ENCODE measurements at places on chromosomes 1 and 21.

- no peak for DNase-seq
Observed at GRCh38 chr1:215878128-215878527, 311.0 kb downstream of the KCTD3 start.

DNA sequence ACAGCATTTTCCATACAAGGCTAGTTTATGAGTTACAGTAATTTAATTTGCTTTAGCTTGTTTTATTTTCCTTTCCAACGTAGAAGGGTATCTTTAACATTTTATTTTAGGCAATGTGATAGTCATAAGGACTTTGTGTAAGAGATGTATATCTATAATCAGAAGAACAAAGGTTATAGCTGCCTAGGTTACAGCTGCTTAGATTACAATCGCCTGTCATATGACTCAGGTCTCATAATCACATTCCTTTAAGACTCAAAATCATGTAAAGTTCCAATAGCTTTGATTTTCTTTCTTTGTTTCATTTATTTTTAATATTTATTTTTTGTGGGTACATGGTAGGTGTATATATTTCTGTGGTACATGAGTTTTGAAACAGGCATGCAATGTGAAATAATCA lies 37.8 kb upstream of the COP1 start:
- DNase-seq: no peak

DNA sequence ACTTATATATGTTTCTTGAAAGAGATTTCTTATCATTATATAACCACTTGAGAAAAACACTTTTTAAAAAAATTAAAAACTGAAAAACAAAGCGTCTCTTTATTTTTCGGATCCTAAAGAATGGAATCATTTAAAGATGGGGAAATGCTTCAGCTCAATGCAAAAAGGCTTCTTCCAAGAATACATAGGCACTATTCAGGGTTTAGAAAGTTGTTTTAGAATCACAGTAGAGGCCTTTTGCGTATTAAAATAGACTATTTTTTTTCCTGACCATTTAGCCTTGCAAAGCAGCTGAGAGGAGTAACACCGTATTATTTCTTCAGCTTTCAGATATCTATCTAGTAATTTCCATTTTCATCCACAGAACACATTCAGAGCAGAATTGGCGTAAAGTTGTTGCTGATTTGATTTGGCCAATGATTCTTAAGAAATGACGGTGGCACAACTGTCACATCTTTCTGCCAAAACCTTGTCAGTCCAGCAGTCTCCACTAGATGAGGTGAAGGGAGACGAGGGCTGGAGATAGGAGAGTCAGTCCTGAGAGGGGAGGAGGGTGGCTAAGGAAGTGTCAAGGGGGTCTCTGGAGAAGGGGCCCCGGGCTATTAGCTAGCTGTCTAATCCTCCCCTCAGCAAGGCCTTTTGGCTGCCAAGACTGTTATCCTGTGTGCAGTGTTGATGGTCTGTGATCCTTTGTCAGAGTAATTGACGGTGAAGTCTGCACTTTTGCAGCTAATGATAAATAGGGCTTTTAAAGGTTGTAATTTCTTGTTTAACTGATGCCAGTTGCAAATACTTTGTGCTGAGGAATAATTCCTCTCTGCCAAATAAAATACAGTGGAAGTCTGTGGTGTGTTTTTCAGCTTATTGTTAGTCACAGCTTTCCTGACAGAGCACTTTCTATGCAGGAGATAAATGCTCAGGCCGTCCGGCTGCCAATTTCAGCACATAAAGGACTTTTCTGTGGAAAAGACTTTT lies 34.7 kb downstream of the PRRX1 start:
- DNase-seq: peak; percentile 42

- DNase-seq: no peak
Observed at GRCh38 chr1:33284049-33284448, 27.8 kb downstream of the ZNF362 start.

DNA sequence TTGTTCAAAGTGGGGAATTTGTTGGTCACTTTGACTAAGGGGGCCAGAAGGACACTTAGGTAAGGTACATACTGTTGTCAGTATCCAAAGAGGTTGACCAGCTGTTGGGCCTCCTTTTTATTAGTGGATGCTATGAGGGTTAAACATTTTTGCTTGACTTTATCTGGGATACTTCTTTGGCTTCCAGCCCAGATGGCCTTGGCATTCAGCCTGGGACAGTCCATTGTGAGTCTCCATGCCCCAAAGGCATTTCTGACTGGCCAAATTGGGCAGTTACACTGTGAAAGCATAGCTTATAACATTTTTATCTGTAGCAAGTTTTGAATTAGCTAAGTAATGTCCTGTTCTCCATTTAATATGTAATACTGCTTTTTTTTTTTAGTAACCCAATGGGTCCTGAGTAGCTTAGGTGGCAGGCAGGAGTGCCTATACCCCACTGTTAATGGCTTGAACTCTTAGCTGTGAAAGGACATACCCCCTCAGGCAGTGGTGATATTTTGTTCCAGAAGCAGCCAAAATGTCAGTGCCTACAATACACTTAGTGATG lies 35.4 kb upstream of the CD1D start:
- DNase-seq: peak; percentile 83

DNA sequence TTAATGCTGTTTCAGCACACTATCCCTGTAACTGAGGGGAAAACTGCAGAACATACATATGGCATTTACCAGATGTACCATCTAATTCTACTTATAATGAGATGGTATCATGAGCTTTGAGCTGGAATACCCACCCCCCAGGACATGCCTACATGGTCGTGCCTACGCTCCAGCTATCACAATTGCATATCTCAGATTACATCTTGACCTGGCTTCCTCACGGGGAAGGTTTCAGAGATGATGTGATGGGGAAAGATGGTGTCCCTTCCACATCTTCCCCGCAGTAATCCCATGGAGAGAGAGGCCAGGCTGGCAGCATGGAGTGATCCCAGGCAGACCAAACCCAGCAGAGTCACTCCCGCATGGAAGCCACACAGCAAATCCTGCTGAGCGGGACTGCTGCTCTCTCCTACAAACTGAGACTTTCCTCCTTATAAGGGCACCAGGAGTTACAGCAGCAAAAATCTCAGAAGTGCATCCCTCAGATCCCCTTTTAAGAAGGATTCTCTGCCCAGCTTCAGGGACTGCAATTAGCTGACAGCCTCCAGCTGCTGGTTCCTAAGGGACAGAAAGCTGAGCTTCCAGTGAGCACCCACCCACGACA lies 67.1 kb downstream of the KCNH1 start:
- DNase-seq: no peak

DNA sequence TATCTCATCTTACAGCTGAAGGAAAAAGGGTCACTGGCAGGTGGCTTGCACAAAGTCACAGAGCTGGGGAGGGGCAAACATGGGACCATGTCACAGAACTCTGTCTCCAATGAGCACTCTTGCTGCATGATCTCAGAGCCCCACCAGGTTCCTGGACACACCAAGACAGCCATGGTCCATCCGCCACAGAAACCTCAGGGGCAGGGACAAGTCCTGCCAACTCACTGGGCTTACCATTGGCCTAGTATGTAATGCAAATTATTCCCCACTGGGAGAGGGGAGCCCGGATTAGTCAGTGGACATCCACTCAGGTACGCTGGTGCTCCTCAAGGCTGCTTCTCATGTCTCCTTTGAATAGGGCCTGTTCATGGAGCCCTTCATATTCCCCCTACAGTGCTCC lies 14.2 kb downstream of the S100A7A start:
- no peak for DNase-seq

- DNase-seq: peak; percentile 47
Observed at GRCh38 chr21:33229784-33230544, at the start of gene IFNAR2. IFNAR2 (plus strand) TSS chr21:33229938; CDS start chr21:33241923, 11,985 bp downstream.

GRCh38 chr1:185539277-185539943 lies 194.8 kb upstream of the HMCN1 start:
- peak; percentile 56 for DNase-seq

GRCh38 chr1:204104331-204105130 lies 31.6 kb downstream of the SOX13 start:
- DNase-seq: peak; percentile 86

- DNase-seq: no peak
Observed at GRCh38 chr1:63645317-63645716, 52.1 kb downstream of the PGM1 start.

DNA sequence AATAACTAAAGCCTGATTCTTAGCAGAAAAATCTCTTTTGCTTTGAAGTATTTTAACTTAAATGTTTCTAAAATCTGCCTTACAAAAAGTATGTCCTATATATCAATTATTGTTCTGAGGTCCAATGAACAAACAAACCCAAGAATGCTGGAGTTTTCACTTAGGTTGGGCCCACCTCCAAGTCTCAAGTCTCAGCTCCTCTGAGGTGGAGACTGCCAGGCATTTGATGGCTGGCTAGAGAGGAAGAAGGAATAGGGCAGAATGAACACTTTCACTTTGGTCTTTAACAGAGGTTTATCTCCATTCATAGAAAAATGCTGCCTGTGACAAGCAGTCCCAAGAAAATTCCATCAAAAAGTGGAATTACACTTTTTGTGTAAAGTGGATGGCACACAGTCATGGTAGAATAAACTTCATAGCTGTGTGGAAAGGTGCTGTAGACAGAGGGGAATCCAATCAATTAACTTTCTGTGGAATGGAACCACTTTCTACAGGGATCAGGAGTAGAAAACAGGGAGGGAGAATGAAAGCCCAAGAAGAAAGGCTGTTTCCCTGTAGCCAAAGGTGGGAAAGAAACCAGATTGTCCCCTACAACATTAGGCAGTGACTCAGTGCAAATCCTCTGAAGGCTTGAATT lies 349.4 kb upstream of the RUNX1 start:
- DNase-seq: peak; percentile 53

DNA sequence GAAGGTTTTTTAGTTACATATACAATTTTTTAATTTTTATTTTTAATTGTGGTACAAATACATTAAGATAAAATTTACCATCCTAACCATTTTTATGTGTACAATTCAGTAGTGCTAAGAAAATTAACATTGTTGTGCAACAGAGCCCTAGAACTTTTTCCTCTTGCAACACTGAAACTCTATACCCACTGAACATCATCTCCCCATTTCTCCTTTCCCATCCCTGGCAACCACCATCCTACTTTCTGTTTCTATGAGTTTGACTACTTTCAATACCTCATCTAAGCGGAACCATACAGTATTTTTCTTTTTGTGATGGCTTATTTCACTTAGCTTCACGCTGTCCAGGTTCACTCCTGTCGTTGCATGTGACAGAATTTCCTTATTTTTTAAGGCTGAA lies 54.1 kb downstream of the PALMD start:
- no peak for DNase-seq

DNA sequence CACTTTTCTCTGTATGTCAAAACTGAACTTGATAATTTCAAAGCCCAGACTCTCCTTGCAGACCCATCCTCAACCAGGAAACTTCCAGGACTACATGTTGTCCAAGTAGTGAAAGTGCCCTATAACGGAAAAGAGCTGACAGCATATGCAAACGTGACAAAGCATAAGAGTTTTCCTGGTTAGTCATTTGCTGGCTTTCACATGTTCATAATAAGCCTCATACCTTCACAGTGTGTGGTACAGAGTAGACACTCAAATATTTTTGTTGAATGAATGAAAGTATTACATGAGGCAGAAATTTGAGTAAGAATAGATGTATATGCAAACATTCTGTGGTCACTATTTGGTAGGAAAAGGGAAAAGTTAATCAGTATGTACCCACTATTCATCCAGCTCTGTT lies 473.3 kb downstream of the MRPL39 start:
- no peak for DNase-seq

DNA sequence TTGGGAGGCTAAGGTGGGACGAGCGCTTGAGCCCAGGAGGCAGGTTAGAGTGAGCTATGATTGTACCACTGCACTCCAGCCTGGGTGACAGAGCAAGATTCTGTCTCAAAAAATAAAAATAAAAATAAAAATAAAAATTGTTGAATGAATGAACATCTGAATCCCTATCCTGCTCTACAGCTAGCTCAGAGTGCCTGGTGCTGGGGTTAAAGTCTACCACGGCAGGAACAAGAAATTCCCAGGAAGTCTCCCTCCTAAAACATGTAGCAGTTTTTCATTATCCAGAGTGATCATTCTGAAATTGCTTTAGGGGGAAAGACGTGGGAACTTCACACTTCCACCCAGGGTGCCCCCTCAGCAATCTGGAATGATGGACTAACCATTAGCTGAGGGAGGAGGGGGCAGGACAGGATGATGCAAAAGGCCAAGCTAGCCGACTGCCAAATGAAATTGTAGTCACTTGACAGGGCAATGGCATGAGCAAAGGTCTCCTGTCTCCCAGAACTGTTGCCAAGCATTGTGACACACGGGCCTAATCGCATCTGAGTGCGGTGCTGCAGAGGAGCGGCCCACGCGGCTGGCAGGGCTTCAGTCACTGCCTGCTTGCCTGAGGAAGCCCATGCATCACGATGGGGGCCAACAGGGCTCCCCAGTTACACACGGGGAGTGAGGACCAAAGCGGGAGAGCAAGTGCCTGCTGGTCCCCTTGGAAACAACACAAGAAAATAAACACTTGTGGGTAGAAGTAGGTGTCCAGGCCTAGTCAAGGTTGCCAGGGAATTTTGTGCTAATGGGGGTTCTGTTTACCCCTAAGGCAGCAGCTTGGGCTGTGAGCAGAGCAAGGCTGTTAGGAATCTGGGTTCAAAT lies 85.7 kb downstream of the NENF start:
- peak; percentile 22 for DNase-seq

- no peak for DNase-seq
Observed at GRCh38 chr1:93979040-93979717, 69.9 kb upstream of the GCLM start.

- no peak for DNase-seq
Observed at GRCh38 chr1:167546935-167547334, 6.6 kb downstream of the CREG1 start.

DNA sequence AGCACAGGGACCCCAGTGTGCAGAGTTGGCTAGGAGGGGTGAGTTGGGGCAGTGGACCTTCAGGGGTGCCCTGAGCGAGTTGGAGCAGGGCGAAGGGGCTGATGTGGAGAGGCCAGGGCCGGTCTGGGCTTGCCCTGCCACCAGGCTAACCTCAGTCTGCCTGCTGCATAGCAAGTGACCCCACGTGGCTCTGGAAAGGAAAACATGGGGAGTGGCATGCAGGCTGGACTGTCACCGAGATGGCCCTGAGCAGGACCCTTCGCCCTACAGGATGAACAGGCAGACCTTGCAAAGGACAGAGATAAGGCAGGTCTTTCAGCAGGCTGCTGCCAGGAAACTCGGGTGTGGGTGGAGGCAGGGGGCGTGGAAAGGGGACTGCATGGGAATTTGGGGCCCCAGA lies 51.5 kb downstream of the FOXO6 start:
- no peak for DNase-seq

DNA sequence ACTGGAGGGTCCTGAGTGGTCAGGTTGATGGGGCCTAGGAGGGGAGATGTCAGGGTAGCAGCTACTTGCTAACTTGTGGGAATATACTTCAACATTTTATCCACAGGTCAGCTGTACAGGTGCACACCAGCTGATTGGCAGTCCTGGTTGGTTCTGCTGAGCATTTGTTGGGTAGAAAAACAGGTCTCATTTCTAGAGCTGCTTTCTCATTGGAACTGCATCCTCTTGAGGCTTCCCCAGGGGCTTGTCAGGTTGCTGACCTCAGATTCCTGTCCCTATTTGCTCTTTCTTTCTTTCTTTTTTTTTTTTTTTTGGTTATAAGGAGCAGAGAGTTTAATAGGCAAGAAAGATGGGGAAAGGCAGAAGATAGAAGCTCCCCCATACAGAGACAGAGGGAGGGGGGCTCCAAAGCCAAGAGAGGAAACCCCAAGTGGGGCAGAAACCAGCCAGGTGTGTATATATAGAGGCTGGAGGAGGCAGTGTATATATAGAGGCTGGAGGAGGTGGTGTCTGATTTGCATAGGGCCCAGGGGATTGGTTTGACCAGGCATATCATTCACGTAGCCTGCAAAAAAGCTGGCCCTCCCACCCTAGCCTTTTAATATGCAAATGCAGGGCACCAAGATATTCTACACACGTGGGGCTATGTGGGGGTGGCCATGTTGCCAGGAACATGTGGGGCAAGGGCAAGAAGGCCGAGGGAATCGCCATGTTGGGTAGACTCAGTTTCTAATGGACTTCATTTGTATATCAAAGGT lies 57.3 kb upstream of the STUM start:
- no peak for DNase-seq

Data from A172 (cell line).